Activated CD4-positive, alpha-beta T cell treated with anti-CD3 and anti-CD28 coated beads, Interleukin-2, amount 50 U/mL, for 24 hours (primary cell): ENCODE measurements at places on chromosomes 5 and 9.

GRCh38 chr9:37436540-37436939 is 14.0 kb downstream of the GRHPR start:
- DNase-seq, result no peak

DNA sequence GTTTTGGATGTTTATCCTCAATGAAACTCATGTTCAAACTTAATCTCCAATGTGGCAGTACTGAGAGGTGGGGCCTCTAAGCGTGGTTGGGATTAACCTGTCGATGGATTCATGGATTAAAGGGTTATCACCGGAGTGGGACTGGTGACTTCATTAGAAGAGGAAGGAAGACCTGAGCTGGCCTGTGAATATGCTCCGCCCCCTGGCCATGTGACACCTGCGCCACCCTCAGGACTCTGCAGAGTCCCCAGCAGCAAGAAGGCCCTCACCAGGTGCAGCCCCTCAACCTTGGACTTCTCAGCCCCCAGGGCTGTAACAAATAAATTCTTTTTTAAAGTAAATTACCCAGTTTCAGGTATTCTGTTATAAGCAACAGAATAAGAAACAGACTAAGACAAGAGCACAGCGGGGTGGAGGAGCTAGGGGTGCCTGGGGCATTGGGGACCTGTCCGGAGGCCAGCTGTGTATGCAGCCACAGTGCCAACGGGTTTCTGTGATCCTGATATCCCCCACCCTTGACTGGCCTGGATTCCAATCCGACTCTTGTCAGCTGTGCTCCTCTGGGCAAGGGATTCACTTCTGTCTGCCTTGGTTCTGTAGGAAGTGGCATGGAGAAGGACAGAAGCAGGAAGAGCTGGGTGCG is 3.2 kb upstream of the MAPK9 start:
- no peak for DNase-seq

GRCh38 chr9:69342769-69343168 is 17.8 kb downstream of the ENTREP1 start:
- no peak for DNase-seq

DNA sequence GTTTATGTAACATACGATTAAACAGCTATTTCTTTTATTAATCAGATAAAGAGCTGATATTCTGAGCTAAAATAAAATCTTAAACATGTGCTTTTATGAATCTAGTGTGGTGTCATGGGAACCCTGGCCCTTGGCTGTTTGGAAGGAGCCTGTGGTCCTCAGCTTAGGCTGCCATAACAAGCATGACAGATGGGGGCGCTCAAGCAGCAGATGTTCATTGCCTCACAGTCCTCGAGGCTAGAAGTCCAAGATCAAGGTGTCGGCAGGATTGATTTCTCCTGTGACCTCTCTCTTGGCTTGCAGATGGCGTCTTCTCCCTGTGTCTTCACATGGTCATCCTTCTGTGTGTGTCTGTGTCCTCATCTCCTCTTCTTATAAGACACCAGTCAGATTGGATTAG is 448.2 kb downstream of the GADD45G start:
- DNase-seq, result no peak

- no peak for DNase-seq
These were observed 16.2 kb downstream of the TJP2 start for GRCh38 chr9:69190086-69190862.
